Activated CD8-positive, alpha-beta memory T cell treated with anti-CD3 and anti-CD28 coated beads, Interleukin-2, amount 10 ng/mL, durations not matched to agents 7 days and 5 days (primary cell): ENCODE measurements at places on chromosomes 12 and 14. TPM values are rescaled to one million over a fixed set of nuclear protein-coding genes. Genes with fewer than 3 reads are reported as not detected.
A peak's percentile ranks its signal among the peaks of the same experiment; 100 is the strongest.

GRCh38 chr14:104514156-104514848, 65.3 kb upstream of the C14orf180 start:
- DNase-seq: peak; percentile 31

DNA sequence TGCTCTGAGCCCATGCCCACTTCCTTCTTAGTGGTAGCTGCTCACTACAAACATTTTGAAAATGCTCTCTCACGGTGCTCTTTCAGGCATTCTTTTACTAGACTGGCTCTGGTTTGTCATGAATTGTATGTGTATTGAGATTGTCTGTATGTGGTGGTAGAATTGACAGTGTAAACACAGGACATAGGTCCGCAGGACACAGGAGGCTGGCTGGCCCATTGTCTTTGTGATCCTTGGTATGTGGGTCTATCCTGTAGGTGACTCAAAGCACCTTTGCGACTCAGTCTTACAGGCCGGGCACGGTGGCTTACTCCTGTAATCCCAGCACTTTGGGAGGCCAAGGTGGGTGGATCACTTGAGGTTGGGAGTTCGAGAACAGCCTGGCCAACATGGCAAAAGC, 250.9 kb downstream of the C12orf75 start:
- no peak for DNase-seq

DNA sequence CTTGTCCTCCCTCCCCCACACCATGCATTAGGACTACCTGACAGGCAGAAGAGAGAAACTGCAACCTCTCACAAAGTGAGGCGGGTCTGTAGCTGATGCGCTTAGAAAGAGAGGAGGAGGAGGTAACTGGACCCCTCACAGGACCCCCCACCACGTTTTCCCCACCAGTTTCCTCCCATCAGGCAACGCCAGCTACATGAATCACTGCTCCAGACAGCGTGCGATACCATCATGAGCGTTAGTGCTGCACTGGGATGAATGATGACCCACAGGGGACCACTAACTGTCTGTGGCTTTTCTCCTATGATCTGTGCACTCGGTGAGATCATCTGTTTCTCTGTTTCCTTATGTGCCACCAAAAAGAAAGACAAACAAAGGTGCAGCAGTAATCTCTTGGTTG, 77.7 kb downstream of the KCNK10 start:
- no peak for DNase-seq

GRCh38 chr14:71289536-71289935, 382.3 kb downstream of the PCNX1 start:
- peak; percentile 58 for DNase-seq

- no peak for DNase-seq
Observed at GRCh38 chr14:20671597-20672283, 12.6 kb upstream of the RNASE4 start.

- no peak for DNase-seq
Observed at GRCh38 chr14:88488897-88489296, 65.9 kb downstream of the PTPN21 start.

DNA sequence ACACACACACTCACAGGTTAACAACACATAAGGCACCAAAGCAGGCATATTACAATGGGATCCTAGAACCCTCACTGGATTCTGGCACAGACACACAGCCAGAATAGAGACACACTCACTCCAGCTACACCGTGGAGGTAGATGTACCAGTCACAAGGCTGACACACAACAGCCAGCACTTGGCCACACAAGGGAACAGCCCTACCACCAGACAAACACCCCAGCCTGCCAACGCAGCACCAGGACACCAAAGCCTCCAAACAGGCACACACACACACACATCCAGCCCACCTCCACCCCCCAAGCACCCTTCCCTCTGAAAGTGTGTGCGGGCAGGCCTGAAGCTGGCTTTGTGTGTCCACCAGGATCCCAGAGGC, 10.9 kb upstream of the ITGB7 start:
- DNase-seq: no peak

GRCh38 chr12:73598626-73599025, 939.0 kb upstream of the ATXN7L3B start:
- no peak for DNase-seq

GRCh38 chr12:109910969-109911348, 10.9 kb downstream of the TCHP start:
- DNase-seq: no peak

- no peak for DNase-seq
Observed at GRCh38 chr12:103312742-103313354, 182.9 kb downstream of the C12orf42 start.

- DNase-seq: no peak
Observed at GRCh38 chr14:90514015-90514398, 117.2 kb downstream of the CALM1 start.

- DNase-seq: no peak
Observed at GRCh38 chr12:52436000-52436827, 2.0 kb upstream of the KRT75 start.

DNA sequence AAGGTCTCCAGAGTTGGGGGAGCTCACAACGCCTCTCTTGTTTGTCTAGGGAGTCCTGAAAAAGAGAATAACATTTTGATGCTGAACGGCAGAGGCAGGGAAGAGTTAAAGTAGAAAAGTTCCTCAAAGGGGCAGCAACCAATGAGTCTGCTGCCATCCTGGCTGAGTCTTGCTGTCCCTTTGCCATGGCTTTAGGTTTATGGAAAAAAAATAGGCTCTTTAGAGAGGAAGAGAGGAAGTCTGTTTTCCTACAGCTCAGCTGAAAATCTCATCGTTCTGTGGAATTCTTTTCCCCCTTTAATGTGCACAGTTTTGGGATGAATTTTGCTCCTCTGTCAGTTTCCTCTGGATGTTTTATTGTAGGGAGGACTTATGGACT, 314.8 kb upstream of the TBX3 start:
- no peak for DNase-seq

- DNase-seq: no peak
Observed at GRCh38 chr14:100539003-100539660, 48.1 kb downstream of the BEGAIN start.

GRCh38 chr14:90355540-90356518, 24.1 kb upstream of the NRDE2 start:
- no peak for DNase-seq

DNA sequence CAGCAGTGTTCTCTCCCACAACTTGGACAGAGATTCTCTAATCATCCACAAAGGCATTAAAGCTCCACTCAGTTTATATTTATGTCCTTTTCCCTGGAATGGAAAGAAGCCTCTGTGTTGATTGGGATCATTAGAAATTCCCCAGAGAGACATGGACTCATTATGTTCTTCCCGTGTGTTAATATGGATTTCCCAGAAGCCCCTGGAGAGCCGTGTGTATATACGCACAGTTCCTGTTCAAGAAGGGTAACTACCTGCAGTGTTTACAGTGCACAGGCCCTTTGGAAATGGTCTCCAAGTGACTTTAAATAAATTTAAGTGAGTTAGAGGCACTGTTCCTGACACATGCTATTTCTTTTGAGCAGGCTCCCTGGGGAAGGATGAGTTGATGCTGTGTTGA, 428.0 kb upstream of the TMTC1 start:
- DNase-seq: no peak

DNA sequence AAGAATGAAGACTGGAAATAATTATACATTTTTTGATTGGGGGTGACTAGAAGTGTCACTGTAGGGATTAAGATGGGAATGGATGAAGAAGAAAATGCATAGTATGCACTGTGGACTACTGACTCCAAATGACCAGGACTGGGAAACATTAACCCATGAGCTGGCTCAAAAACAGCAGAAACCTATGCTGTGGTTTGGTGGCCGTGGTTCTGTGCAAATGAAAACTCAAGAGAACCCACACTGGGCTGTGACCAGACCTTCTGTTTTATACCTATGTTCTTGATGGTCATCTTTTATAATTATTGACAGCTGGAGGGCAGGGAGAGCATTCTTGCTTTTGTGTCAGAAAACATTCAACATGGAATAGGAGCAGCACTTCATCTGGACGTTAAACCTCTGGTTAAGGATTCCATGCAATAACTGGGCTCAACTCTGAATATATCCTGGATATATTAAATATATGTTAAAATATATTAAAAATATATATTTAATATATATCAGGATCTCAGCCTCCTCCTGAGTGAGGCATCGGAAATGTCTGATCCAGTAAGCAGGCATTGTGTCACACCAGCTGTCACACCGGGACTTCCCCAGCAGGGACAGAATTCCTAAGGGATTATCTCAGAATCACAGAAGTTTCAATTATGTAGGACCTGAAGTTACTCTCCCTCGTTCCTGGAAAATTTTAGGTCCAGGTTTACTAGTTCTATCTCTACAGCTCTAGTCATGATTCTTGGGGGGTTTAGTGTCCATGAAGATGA, 48.5 kb downstream of the BBS10 start:
- DNase-seq: no peak

DNA sequence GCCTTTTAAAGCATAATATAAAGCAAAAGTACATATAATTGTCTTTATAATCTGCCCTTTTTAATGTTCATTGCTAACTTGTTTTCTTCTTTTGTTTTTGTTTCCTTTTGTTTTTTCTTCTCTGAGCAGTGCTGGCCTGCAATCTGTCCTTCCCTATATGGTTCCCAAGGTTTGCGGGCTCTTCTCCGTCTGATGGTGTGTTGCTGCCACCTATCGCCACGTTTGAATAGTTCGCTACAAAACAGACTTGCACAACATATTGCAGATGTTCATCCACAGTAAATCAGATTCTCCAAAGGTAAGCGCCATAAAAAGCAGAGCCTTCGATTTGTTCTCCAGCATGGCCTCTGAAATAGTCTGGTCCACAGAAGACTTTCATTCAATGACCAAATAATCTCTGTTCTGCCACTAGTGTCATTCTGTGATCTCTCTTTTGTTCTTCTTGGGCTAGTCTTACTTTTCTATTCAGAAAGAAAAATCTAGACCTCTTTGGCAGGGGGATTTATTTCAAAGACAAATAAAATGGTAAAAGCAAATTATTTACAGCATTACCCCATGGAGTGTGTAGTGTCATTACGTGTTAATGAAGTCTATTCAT, 33.5 kb downstream of the C12orf50 start:
- DNase-seq: peak; percentile 55

- DNase-seq: no peak
Observed at GRCh38 chr14:69170839-69171238, 17.9 kb upstream of the DCAF5 start.

- DNase-seq: no peak
Observed at GRCh38 chr12:83016218-83016835, 329.6 kb downstream of the TMTC2 start.

The EID3 gene
- 7.1 TPM for total RNA-seq

The MUCL1 gene
- not detected for total RNA-seq

The PRB3 gene
- total RNA-seq: not detected

The LYZ gene
- not detected for total RNA-seq

The CAPZA3 gene
- total RNA-seq: not detected

The HSPB8 gene
- not detected for total RNA-seq

The GPRC5D gene
- not detected for total RNA-seq

The PLEKHG7 gene
- total RNA-seq: not detected

The PPP1R1A gene
- not detected for total RNA-seq

The CPNE8 gene
- total RNA-seq: 2.4 TPM

The TAS2R30 gene
- 2.1 TPM for total RNA-seq

The REM2 gene
- total RNA-seq: 0.93 TPM

The BORCS5 gene
- 35.5 TPM for total RNA-seq
